ENCODE measurements at places on chromosomes 13 and 19.

DNA sequence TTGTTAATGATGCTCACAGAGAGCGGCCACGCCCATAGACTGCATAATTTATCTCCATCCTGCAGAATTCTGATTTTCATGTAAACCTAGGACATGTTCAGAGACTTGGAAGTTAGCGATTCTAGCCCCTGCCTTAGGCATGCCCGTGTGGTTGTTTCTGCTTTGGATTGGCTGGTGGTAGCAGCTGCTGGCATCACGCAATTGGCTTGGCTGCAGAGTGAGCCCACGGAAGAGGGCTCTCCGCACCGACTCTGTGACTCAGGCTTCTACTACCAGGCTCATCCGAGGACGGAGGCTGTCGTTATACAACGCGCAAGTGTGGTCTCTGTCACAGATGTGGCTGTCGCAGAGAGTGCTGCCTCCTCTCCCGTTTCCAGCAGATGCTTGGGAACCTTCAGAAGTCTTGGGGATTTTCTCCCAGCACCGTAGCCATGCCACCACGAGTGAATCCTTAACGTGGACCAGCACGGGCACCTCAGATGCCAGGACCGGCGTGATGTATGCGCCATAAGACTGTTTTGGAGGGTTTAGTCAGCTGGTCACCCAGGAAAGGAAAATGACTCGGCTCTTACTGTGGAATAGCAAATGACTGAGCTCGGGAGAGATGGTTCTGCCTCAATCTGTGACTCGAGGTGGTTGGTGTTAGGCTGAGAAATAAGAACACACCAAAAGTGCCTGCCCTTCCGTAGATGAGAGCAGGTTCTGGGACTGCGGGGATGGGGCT lies 61.0 kb upstream of the F7 start:
- no peaks in the 10 kb centered on the region for H3K27me3 ChIP-seq
- no peak for DNase-seq
- no peak overlapping the region for H3K4me3 ChIP-seq
- H3K27ac ChIP-seq: no peak overlapping the region
- H3K4me1 ChIP-seq: no peaks in the 10 kb centered on the region
- H3K36me3 ChIP-seq: no peaks in the 10 kb centered on the region

GRCh38 chr19:55581823-55582223 lies 1.2 kb upstream of the ZNF579 start:
- H3K36me3 ChIP-seq: peaks cover 7% of the 10 kb centered on the region
- no peak overlapping the region for H3K27ac ChIP-seq
- H3K4me1 ChIP-seq: peaks cover 27% of the 10 kb centered on the region
- no peak overlapping the region for H3K4me3 ChIP-seq

DNA sequence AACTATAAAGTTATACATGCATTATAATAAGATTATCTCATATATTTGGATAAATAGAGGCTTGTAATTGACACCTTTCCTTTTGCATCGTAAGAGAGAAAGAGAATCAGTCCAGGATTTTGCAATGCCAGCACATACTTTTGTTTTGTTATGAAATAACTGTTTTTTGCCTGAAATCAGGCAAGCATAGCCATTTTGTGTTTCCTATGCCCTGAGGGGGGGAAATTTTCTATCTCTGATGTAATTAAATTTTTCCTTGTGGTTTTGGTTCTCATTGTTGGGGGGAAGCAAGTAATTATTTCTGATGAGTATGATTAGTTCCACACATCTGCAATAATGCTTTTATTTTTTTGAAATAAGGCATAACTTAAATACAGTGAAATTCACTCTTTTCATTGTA lies 229.4 kb downstream of the NDFIP2 start:
- H3K4me3 ChIP-seq: no peak overlapping the region
- H3K4me1 ChIP-seq: no peaks in the 10 kb centered on the region
- no peaks in the 10 kb centered on the region for H3K27me3 ChIP-seq
- H3K36me3 ChIP-seq: no peaks in the 10 kb centered on the region
- no peak for DNase-seq

GRCh38 chr13:111177081-111177711 lies 62.1 kb downstream of the ARHGEF7 start:
- peak; percentile 66 for DNase-seq
- no peaks in the 10 kb centered on the region for H3K27me3 ChIP-seq
- peak overlapping the region; percentile 95 for H3K27ac ChIP-seq
- H3K36me3 ChIP-seq: peaks cover 76% of the 10 kb centered on the region

DNA sequence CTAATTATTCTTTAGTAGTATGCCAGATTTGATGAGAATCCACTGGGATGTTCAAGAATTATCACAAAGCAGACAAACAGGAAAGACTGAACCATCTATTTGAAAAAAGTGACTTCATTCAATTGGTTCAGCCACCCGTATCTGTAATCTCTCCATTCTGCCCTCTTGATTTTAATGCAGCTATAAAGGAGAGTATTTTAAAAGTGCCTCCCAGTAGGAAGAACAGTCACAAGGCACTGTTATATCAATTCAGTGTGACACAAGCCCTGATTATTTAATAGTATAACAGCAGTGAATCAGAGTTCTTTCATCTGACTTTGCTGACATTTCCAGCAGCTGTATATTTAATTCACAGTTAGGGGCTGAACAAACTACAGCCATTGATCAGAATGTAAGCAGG lies 77.3 kb upstream of the SLAIN1 start:
- no peak overlapping the region for H3K4me3 ChIP-seq
- H3K27ac ChIP-seq: no peak overlapping the region
- no peaks in the 10 kb centered on the region for H3K4me1 ChIP-seq

DNA sequence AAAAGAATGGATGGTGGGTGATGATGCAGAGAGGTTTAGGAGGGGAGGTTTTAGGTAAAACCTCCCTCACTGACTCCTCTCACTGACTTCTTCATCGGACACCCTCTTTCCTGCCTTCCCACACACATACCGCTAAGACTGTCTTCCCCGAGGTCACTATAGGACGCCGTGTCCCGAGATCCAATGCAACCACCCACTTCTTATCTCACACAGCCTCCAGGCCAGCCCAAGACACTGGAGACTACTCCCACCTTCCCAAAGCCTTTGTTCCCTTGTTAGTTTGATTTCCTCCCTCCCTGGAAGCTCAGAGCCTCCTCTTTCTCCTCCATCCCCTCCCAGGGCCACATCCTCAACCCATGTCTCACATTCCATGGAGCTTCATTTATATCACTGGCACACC lies 16.5 kb upstream of the CAMSAP3 start:
- H3K27me3 ChIP-seq: peaks cover 30% of the 10 kb centered on the region
- no peak for DNase-seq
- H3K36me3 ChIP-seq: no peaks in the 10 kb centered on the region
- H3K27ac ChIP-seq: no peak overlapping the region

DNA sequence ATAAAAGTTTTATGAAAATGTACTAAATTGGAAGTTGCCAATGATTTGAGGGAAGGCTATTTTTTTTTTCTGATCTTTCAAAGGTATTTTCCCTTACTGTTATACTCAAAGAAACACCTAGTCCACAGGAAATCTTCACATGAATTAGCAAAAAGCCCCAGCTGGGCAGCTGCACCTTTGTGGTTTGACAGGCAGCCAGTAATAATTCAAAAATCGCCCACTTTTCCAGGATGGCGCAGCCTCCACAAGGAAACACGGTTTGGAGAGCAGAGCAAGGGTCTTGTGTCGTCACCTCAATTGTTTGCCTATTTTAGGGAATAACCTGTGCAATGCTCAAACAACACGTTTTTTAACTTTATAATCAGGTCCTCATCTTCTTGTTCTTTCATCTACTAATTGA lies 324.9 kb upstream of the GPC6 start:
- H3K4me1 ChIP-seq: no peaks in the 10 kb centered on the region
- no peak overlapping the region for H3K4me3 ChIP-seq
- no peaks in the 10 kb centered on the region for H3K36me3 ChIP-seq
- H3K27me3 ChIP-seq: no peaks in the 10 kb centered on the region
- no peak for DNase-seq

DNA sequence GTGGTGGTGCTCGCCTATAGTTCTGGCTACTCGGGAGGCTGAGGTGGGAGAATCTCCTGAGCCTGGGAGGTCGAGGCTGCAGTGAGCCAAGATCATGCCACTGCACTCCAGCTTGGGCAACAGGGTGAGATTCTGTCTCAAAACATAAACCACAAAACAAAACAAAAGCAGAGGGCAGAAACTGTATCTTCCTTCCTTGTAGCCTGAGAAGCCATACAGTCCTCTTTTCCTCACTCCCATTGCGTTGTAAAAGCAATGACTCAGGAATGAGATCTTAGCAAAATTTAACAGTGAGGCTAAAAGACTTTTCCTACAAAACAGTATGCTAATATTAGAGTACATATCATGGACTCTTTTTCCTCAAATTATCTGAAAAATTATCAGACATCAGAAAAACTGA lies 130.9 kb downstream of the SHISA2 start:
- peaks cover 7% of the 10 kb centered on the region for H3K4me1 ChIP-seq
- H3K4me3 ChIP-seq: no peak overlapping the region
- H3K36me3 ChIP-seq: no peaks in the 10 kb centered on the region
- H3K27me3 ChIP-seq: peaks cover 7% of the 10 kb centered on the region
- no peak overlapping the region for H3K27ac ChIP-seq
- DNase-seq: no peak

GRCh38 chr19:23345838-23346237 lies 49.4 kb downstream of the ZNF91 start:
- peak overlapping the region; percentile 13 for H3K27ac ChIP-seq
- H3K4me1 ChIP-seq: no peaks in the 10 kb centered on the region
- H3K27me3 ChIP-seq: no peaks in the 10 kb centered on the region
- H3K36me3 ChIP-seq: peaks cover 86% of the 10 kb centered on the region
- no peak for DNase-seq

All from activated naive CD4-positive, alpha-beta T cell treated with anti-CD3 and anti-CD28 coated beads, Interleukin-2, amount 10 ng/mL, durations not matched to agents 7 days and 5 days (primary cell).